CD4-positive, alpha-beta T cell treated with Interferon alpha-2 for 1 hour (primary cell): ENCODE measurements at places on chromosomes 12 and 14.
A peak's percentile ranks its signal among the peaks of the same experiment; 100 is the strongest.

DNA sequence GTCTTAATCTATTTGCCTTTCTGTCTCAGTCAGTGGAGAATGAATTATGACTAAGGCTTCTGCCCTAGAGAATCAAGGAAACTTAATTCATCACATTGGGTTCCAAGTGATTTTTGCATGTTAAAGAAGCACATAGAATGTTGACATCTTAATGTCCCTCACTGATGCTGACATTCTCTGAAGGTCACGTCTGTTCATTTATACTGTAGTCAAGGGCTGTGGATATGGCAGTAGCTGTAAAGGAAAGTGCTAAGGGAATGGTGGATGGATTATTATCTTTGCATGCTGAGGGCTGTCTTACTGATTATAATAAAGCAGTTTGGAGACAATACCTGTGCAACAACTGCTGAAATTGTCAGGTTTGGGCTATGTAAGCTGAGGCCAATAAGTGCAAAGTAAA is 161.2 kb downstream of the PLCZ1 start:
- no peak for DNase-seq

GRCh38 chr14:56143025-56143424 is 24.8 kb downstream of the PELI2 start:
- no peak for DNase-seq

GRCh38 chr12:64678248-64678647 is 68.0 kb downstream of the RASSF3 start:
- DNase-seq, result no peak

GRCh38 chr12:46430340-46430948 is 57.9 kb upstream of the SLC38A2 start:
- DNase-seq, result peak; percentile 5

DNA sequence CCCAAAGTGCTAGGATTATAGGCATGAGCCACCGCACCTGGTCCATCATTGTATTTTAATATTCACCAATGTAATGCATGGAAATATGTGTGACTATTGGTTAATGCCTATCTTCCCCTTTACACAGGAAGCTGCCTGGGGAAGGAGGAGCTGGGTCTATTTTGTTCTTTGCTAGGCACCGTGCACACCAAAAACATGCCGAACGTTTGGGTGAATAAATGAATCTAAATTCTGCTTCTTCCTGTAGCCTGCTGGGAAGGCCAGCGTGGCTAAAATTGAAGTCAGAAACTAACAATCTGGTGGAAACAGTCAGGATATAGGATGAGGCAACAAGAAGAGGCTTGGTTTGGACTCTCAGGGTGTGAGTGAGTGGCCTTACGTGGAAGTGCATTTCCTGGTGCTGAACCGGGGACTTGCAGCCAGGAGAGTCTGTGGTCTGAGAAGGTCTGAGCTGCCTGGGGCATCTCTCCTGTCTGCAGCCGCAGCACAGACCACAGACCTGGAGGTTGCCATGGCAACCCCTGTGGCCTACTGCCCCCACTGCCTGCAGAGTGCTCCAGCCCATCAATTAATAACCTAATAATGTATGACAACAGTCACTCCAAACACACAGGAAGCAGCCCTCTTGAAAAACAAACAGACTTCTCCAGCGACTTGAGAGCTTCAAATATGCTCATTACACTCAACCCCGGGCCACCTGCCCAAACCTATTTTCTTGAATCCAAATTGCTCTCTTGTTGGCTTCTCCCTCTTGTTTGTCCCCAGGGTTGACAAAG is 5.5 kb upstream of the GPR68 start:
- DNase-seq, result peak; percentile 78

DNA sequence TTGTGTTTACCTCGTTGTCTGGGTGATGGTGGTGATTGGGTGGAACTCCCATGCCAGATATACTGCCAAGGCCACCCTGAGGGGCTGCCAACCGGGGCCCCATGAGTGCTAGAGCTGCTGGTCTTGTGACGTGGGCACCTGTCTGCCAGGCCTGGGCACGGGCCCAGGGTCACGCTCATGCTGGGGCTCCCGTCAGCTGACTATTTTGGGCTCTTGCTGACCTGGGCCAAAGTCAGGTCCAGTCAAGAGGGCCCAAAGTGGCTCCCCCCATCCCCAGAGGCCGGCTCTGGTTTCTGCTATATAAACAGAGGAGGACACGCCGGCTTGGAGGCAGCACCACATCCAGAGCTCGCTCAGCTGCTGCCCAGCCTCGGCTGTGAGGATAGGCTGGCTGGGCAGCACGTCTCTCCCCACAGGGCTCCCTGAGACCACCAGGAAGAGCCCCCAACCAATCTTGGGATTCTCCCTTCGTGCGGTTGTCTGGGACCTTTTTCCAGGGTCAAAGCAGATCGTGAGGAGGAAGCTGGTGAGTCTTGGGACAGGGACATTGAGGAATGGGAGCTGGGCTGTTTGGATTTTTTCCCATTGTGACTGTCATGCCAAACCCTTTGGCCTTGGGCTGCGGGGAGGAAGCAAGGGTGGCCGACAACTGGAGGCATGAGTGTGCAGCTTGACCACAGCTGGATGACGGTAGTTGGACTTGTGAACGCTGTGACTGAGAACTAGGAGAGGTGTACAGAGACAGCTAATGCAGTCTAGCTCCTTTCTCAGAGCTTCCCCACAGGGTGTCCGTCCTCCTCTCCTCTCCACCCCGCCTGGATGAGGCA is 7.6 kb upstream of the NR4A1 start:
- no peak for DNase-seq

GRCh38 chr12:47307680-47308399 is 228.1 kb upstream of the AMIGO2 start:
- DNase-seq, result peak; percentile 70

DNA sequence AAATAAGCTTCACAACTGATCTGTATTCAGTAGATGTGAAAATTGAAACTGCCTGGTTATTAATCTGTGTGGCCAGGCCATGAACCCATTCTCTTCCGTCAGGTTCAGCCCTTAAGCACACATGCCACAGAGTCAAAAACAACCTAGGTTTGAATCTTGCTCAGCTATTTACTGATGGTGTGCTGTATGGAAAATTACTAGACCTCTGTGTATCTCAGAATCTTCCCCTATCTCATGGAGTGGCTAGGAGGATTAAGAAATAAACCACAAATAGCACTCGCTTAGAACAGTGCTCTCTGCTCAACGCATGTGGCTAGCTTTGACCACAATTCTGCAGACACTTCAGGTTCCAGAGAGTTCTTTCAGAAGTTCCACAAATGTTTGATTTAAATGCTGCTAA is 240.7 kb upstream of the PLEKHG7 start:
- DNase-seq, result no peak

GRCh38 chr12:104060791-104061190 is 3.5 kb upstream of the HCFC2 start:
- DNase-seq, result no peak
